ENCODE measurements at places on chromosomes 2 and 18.

DNA sequence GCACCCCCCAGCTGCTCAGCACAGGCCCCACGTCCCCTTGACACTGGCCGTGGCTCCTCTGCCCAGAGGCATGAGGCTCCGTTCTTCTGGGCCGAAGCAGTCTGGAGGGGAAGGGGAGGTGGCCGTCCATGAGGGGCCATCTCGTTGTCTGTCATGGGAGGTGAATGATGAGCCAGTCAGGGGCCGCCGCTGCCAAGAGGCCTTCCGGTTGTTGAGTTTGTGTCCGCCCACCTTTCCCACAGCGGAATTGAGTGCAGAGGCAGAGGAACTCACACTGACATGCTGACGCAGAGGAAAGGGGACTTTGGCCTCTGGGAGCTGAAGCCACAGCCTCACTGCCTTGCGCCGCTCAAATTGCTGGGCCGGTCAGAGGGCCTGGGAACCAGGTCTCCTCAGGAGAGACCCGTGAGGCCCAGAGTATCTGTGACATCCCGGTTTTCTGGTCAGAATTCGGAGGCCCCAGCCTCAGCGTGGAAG, 268.4 kb downstream of the ATAD2B start:
- peak; percentile 22 for DNase-seq

DNA sequence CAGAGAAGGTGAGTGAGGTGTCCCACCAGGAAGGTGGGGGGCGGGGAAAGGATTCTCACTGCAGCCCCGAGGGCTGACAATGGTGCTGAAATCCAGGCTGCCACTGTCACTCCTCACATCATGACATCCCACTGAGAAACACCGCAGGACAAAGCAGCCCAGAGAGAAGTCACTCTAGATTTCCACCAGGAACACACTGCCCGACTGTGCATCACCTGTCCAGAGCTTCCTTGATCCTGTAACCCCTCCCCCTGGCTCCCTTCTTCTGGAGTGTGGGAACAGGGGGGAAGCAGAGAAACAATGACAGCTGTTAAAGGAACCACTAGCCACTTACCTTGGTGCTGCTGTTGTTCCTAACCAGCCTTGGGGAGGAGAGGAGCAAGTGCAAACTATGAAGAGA, 69.9 kb downstream of the MRO start:
- no peak for DNase-seq

GRCh38 chr18:396251-396555, 104.3 kb downstream of the COLEC12 start:
- DNase-seq: no peak

DNA sequence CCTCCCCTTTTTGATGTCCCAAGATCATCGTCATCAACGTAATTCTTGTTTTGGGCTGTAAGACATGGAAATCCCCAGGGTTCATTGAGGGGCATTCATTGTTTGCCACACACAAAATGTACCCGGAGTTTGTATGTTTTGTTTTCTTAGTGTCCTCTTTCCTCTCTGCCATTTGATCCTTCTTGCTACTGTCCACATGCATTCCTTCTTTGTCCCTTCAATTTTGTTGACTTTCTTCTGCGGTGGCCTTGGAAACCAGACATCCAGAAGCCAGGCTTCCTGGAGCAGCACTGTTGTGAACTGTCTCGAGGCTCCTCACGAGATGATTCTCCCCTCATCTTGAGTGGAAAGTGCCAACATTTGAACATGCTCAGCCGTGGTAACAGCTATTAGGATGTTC, 24.8 kb downstream of the IGFBP2 start:
- no peak for DNase-seq

GRCh38 chr2:14901737-14902136, 269.2 kb downstream of the LRATD1 start:
- DNase-seq: no peak

DNA sequence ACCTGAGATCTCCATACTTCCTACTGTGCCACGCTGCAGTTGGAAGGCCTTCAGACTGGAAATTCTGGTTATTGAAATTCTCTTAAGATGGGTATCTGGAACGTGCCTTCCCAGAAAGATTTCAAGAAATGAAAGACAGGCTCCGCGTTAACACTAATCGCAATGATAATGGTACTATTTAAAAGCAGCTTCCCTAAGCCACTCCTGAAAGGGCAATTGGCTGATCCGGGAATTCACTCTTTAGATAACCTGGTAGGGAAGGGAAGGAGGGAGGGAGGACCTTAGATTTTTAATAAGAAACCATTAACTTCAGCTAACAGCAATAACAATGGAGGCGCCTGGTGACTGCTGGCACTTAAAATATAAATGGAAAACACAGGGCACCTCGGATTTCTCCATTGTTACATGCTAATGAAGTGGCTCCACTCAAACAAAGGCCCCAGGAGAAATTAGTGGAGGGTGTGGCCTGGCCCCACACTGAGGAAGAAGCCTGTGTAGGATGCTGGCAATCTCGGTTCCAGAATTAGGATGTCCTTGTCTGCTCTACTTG, 22.5 kb upstream of the MTA3 start:
- DNase-seq: no peak

DNA sequence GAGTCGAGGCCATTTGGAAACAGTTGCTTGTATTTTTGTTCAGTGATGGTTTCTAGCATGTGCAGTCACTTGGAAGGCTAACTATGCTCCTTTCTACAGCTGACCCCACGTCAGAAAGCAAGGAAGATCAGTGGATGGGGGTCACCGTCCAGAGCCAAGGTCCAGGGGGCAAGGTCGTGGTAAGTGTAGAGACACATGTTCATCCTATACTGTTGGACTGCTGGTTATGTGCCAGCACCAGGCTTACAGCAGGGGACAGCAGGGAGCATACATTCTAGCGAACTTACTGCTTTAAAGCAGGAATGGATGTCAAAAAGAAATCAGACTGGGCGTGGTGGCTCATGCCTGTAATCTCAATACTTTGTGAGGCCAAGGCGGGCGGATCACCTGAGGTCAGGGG, 40.0 kb downstream of the ITGA6 start:
- no peak for DNase-seq

DNA sequence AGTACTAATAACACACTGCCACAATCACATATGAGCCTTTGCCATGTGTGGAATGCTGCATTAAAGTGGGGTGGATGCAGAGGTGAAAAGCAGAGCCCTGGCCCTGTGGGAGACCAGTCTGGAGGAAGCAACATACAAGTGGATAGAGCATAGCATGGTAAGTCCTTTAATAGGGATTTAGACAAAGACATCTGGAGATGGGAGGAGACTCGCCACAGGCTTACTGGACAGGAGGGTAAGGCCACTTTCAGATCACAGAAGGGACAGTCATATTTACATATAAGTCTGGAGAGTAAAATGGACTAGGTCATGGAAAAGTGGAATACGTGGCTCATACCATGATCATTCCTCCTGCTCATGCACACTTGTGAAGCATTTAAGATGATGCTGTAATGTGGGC, 84.3 kb downstream of the PPP1R1C start:
- DNase-seq: no peak

GRCh38 chr2:76415821-76416220, 705.1 kb upstream of the GCFC2 start:
- DNase-seq: no peak

- no peak for DNase-seq
Observed at GRCh38 chr2:5590886-5591285, 101.3 kb upstream of the SOX11 start.

- no peak for DNase-seq
Observed at GRCh38 chr2:143903172-143903856, 616.6 kb downstream of the ZEB2 start.

GRCh38 chr18:60215432-60215831, 157.1 kb downstream of the MC4R start:
- DNase-seq: no peak

- no peak for DNase-seq
Observed at GRCh38 chr2:156338578-156338977, 6.1 kb upstream of the NR4A2 start.

DNA sequence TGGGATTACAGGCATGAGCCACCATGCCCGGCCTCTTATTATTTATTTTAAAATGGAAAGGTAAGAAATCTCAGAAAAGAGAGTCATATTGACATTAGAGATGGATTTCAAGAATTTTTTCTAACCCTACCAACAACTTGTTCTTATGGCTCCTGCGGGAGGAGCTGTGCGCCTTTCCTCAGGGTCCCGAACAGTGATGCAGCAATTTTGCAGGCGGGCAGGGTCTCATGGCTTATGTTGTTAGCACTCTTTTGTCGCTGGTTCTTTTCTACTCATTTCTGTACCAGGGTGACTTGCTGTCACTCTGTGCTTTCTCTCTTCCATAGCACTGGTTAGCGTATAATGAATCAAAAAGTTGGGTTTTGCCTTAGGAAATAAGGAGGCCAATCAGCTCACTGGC, 148.8 kb upstream of the DLGAP1 start:
- no peak for DNase-seq

- DNase-seq: no peak
Observed at GRCh38 chr2:144452989-144453336, 67.0 kb downstream of the ZEB2 start.

DNA sequence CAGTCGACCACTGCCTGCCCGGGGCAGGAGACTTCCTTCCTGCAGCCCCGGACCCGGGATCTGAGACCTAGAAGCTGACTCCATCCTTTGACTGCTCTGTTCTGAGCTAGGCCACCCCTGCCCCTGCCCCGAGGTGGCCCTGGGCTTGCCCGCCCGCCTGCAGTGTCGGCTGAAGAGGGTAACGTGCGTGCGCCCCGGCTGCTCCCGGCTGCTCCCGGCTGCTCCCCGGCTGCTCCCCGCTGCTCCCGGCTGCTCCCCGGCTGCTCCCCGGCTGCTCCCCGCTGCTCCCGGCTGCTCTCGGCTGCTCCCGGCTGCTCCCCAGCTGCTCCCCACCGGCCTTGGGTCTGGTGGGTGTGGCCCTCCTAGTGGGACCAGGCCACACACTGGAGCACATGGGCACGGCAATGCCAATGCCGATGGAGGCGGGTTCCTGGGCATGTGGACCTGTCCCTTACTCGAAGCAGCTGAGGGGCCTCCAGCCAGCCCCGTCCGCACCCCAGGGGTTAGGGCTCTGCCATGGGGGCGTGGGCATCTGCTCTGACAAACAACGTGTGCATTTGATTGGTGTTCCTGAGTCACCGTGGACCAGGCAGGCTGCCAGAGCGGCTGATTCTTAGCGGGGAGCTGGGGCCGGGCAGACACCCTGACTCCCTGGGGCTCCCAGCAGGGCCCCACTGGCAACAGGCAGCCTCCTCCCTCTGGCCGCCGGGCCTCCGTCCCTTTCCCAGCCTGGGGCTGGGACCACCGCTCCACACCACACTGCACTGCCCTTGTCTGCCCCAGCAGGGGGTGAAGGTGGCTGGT, 2.0 kb upstream of the GAL3ST2 start:
- DNase-seq: no peak

DNA sequence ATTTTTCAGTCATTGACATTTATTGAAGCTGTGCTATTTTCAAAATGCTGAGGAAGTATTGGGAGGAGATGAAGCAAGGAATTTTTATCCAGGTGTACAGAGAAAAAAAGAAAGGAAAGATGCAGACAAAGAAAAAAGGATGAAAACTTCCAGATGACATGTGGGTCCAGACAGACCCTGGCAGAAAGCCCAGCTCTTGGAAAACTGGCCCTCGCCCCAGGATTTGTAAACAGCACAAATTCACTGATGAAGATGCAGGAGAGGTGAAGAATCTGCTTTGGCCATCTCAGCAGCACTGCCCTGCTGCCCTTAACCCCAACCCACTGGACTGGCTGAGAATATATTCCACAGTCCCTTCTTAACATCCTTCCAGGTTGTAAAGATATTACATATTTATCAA, 12.5 kb downstream of the TACR1 start:
- no peak for DNase-seq

GRCh38 chr18:36355511-36355910, 58.0 kb downstream of the FHOD3 start:
- DNase-seq: no peak

DNA sequence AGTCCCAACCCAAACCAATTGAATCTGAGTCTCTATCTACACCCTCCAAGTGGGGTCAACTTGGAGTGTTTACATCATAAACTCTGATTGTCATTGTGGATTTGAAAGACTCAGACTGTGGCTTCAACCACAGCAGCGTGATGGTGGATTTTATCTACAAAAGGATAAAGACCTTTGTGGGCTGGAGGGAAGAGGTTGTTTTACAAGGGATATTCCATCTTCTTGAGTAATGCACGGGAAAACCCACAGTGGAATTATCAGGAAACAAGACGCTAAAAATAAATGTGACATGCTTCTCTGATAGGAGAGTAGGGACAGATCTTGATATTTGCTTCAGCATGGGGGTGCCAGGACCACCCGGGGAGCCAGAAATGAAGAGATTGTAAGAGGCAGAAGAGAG, 93.5 kb downstream of the LPIN1 start:
- DNase-seq: no peak

DNA sequence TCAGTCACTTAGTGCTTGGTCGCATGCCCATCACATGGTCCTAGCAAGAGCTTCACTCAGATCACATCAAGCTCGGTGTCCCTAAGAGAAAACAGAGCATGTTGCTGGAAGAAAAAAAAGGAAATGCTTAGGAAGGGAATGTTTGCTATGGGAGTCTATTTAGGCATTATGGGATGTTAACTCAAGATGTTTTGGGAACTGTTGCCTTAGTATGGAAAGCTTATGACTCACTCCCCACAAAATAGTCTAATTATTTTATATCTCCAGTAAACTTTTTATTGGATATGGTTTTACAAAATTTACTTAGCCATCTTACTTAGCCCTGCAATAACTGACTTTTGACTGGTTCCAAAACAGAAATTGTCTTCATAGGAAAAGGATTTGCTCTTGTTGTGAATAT, 439.5 kb upstream of the ZEB2 start:
- DNase-seq: no peak

GRCh38 chr2:88874063-88874657, 182.7 kb downstream of the RPIA start:
- DNase-seq: peak; percentile 17

- DNase-seq: no peak
Observed at GRCh38 chr18:400456-400855, 100.0 kb downstream of the COLEC12 start.

DNA sequence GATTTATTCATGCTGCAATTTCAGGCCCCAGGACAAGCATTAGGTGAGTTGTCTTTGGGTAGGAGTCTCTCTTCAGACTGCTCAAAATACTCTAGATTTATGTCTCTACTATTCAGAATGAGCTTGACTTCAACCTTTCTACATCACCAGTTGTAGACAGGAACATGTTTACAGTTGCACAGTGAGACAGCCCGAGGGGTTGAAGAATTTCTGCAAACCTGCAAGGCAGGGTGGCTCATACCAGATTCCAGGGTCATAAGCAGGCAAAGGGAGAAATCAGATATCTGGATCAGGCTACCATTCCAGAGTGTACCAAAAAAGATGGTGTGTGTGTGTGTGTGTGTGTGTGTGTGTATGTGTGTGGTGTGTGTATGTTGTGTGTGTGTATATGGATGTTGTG, 112.4 kb downstream of the SPP2 start:
- DNase-seq: no peak

GRCh38 chr2:46298522-46299353, 1.5 kb downstream of the EPAS1 start:
- DNase-seq: peak; percentile 16
